ENCODE measurements at places on chromosomes 3 and 15.

DNA sequence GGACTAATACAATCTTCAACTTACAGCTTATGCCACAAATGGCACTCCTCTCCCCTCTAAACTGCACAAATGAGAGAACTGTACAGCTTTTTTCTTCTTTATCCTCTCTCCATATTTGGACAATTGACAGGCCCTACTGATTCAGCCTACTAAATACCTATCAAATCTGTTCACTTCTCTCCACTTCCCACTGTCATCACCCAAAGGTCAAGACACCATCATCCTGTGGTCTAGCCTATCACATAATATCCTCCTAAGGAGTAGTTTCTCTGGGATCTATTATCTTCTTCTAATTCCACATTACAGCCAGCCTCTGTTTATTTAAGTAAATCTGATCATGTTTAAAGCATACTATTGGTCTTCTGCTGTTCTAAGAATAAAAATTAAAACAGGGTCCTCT is 33.0 kb upstream of the SLC12A8 start:
- DNase-seq = no peak

- no peak for DNase-seq
Observed at GRCh38 chr3:193594946-193595689, 2.1 kb downstream of the OPA1 start.

GRCh38 chr3:120224237-120224636 is 60.8 kb downstream of the GPR156 start:
- DNase-seq = no peak

DNA sequence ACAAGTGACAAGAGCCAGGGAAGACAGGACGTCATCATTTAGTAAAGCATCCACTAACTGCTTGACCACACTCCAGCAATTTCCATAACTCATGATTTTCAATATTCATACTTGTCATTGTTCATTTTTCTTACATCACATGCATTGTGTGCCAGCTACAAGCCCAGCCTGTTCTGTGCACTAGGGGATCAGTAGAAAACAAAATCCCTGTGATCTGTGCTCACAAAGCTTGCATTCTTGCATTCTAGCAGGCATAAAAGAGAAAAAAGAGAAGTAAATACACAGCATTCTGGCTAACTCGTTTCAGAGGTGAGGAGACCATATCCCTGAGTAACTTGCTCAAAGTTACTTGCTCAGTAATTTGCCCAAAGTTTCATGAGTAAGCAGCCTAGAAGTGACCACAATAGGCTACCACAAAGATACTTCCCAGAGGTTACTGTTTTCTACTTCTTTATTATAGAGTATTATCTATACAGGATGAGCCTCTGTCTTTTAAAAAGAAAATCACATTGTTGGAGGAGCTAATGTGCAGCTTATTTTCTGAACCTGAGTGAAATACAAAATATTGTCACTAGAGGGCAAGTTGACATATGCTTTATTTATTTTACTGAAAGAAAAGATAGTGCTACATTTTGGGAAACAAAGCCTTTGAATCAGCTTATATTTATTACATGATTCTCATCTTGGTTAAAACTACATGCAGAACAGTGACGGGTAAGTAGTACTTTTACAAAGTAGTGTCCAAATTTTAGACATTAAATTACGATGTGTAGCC is 701.4 kb upstream of the LMCD1 start:
- DNase-seq = no peak

DNA sequence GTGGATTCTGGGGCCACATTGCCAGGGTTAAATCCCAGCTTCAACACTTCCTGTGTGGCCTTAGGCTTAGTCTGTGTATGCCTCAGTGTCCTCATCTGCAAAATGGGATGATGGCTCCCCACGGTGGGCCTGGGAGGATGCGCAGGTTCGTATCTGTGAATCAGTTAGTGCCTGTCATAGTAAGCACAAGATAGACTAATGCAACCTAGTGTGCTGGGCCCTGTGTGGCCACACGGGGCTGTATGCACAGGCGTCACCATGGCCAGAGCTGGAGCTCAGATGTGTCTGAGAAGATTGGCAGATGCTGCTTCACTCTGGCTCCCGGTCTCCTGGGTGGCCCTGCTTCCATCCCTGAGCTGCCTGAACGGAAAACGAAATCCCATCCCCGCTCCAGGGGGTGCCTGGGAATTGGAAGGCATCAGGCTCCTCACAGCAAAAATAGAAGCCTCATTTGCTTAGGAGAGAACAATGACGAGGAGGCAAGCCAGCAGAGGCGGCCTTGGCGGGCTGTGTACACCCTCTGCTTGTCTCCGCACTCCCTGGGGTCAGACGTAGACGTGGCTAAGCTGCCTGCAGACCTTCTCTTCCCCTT is 103.6 kb downstream of the APBA2 start:
- DNase-seq = peak; percentile 30

- peak; percentile 86 for DNase-seq
Observed at GRCh38 chr15:74955796-74956647, 550 bp downstream of the RPP25 start.

DNA sequence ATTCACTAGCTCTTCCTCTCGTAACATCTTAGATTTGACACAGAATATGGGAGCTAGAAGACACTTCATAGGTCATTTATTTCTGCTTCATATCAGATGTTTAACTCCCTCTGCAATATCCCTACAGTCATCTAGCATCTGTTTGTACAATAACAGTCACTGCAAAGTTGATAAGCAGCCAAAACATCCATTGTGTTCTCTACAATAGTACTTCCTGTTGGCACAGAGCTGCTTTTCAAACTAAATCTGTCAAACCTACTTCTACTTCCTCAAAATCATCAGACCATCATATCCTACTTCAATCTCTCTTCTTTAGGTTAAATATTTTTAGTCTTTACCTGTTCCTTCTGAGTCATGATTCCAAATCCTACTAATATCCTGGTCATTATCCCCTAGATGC is 233.2 kb downstream of the FGF12 start:
- DNase-seq = no peak

DNA sequence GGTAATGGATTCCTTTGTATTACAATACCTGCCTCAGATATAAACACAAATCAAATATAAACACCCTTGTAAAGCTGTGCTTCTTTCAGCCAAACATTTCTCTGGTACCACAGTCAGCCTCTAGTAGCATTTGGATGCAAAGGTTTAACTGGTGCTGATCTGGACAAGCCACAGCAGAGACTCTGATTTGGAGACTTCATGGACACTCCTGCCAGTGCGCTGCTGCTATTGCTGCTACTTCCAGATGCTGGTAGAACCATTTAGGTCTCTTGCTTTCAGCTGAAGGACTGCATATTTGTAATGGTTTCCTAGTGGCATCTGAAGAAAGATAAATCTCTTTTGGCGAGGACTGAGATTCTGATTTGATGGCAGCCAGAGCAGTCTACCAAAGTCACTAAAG is 36.9 kb downstream of the NCK1 start:
- no peak for DNase-seq

DNA sequence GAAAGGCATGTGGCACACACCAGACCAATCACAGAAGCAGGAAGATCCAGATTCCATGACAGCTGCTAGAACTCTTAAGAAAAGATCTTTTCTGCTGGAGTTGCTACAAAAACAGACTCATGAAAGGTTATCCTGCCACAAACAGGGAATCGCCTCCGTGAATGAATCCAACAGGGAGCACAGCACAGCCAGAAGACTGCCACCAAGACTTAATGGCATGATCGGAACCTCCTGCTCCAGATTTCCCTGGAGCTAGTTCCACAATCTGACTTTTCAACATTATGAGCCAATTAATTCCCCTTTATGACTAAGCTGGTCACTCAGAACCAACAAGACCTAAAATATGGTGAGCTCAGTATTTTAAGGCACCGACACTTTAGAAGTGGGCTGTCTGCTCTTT is 232.5 kb downstream of the FOXP1 start:
- DNase-seq = no peak

DNA sequence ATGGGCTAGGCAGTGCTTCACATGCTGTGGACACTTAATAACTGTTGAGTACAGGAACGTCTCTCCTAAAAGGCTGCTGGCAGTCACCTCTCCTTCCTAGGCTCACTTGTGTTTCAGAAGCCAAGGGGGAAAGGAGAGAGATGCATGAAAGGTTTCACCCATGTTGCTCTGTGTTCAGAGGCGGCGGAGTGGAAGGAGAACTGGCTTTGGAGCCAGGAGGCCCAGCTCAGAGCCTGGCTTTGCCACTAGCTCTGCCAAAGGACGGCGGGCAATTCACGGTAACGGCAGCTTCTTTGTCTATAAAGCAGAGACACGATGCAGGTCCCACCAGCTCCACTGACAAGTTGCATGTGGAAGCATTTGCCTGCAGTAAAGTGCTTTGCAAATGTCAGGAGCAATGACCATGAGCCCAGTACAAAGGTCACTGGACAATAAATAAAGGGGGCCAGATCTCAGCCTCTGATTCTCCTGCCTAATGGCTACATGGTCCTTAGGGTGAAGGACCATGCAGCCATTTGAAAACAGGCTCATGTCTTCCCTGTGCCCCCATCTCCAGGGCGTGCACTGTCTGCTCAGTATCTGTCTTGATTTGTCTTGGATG is 171.7 kb upstream of the TLE3 start:
- no peak for DNase-seq

- no peak for DNase-seq
Observed at GRCh38 chr3:40262331-40262730, 47.2 kb upstream of the EIF1B start.

DNA sequence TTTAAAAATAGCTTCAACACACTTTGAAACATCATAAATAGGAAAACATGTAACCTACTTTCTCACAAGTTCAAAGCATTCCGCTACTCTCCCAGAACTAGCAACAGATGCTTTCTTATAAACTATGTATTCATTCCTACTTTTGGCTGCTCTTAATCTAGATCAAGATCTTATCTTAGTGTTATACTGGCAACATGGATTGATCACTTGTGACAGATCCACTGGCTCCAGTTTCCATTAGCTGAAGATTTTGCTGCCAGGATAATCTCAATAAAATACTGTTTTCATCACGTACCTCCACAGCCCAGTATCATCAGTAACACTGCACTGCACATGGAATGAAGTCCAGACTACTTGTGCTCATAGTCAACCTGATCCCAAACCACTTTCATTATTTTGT is 491.7 kb upstream of the AGTR1 start:
- no peak for DNase-seq

GRCh38 chr3:169430707-169431404 is 232.7 kb downstream of the MECOM start:
- DNase-seq = no peak

DNA sequence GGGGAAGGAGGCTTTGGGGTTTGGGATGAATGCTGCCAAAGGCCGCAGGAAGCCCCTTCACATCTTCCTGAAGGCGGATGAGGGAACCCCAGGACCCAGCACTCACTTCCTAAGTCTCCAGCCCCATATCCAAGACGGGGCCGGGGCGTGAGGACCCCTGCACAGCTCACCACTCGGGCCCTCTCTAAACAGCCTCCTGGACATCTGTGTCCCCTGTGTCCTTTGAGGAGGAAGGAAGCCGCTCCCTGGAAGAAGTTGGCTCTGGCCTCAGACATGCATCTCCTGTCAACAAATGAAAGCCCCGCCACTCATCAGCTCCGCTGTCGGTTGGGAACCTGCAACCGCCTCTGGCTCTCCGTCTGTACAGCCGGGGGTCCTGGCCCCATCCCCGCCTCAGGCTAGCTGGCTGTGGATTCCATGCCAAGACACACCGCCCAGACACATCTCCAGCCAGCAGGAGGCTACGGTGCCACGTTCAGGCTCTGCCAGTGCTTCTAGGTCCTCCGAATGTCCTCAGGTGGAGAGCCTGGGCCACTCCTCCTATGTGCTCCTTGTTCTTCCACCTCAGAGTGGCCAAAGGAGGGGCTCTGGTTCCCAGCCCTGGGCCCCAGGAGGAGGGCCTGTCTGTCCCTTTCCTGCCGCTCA is 140.0 kb upstream of the MEF2A start:
- DNase-seq = no peak

DNA sequence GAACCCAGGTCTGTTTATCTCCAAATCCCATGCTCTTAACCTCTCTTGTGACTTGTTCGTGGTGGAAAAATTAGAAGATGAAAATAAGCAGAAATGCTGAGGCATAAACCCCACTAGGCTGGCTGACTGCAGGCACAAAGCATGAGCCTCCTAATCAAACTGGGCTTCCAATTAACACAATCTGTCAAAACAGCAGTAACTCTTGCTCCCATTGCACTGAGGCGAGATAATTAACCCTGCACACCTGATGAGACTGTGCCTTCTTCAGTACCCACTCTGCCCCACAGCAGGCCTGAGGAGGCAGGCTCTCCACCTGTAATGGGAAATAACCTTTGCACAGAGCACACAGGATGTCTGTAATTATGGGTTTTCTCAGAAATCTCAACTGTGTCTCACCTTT is 284.4 kb upstream of the WNT5A start:
- no peak for DNase-seq

- DNase-seq = no peak
Observed at GRCh38 chr15:68518046-68518445, 60.7 kb upstream of the CORO2B start.

- no peak for DNase-seq
Observed at GRCh38 chr15:53506370-53506769, 253.1 kb downstream of the WDR72 start.

- DNase-seq = peak; percentile 5
Observed at GRCh38 chr15:72532991-72533601, 59.0 kb downstream of the ARIH1 start.

DNA sequence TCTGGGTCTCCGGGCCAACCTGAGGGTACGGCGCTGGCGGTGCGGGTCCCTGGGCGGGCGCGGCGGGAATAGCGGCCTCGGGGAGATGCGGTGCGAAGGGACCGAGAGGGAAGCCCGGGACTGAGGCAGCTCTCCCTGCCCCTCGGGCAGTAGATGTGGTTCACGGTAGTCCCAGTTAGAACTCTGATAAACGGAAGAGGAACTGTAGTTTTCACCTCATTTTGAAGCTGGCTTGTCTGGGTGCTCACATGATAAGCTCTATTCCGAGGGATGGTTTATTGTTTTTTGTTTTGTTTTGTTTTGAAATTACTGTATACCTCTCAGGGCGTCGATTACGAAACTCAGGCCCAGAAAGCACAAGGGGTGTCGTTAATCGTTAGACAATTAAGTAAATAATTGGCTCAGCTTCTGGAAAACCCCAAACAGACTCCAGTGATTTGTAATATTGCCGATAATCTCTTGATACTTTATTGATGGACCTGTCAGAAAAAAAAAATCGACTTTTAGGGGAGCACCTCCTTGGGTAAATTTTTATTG is 413 bp downstream of the NUSAP1 start:
- peak; percentile 89 for DNase-seq
